ENCODE measurements at places on chromosomes 11 and 22.
A peak's percentile ranks its signal among the peaks of the same experiment; 100 is the strongest.

DNA sequence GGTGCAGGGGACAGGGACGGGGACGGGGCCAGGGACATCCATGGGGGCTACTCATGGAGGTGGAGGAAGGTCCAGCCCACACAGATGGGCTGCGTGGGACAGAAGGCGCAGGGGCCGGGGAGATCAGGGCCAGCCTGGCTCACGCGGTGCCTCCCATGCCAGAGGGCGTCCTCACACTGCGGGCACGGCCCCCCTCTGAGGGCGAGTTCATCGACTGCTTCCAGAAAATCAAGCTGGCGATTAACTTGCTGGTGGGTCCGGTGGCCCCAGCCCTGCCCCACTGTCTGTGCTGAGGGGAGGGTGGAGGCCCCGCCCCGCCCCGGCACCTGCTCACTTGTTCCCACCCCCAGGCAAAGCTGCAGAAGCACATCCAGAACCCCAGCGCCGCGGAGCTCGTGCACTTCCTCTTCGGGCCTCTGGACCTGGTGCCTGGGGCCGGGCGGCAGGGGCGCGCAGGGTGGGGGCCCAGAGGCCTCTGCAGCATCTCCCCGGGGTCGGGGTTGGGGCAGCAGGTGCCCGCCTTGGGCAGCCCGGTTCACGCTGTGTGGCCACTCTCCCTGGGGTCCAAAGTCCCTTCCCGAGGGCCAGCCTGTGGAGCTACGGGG, 15.8 kb downstream of the EPS8L2 start:
- no peak for DNase-seq

- no peak for DNase-seq
Observed at GRCh38 chr11:70915158-70915985, 337.0 kb downstream of the SHANK2 start.

DNA sequence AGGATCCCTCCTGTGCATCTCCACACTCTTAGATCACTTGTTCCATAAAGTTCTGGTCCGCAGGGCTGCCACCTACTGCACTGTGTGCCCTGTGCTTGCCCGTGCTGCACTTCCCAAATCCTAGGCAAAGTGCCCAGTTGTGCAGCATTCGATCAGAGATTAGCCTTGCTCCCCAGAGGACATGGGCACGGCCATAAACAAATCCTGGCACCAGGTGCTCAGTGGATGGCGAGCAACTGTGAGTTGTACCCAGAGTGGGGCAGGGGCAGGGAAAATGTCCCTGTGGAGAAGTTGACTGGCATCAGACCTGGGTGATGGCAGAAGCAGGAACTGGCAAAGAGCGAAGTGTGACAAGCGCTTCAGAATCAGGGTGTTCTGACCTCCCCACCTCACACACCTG, 4.7 kb downstream of the FADS2 start:
- no peak for DNase-seq

GRCh38 chr11:35179466-35180135, 40.6 kb downstream of the CD44 start:
- no peak for DNase-seq

GRCh38 chr11:64100782-64101353, 65.0 kb downstream of the MACROD1 start:
- no peak for DNase-seq

GRCh38 chr11:104054911-104055529, 18.6 kb downstream of the DDI1 start:
- no peak for DNase-seq

DNA sequence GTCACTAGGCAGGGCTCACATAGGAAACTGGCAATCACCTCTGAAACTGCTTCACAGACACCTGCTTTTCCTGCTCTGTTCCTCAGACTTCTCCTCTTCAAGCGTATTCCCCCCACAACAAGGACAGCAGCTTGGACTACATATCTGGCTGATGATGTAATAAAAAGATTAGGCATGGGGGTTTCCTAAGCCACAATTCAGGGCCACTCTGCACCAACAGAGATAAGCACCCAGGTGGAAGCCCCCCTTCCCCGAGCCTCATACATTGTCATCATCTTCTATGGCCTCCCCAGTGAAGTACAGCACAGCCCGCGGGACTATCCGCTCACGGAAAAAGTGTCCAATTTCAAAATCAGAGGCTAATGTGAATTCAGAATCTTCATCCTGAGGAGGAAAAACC, 25.0 kb upstream of the PHLDA2 start:
- no peak for DNase-seq

DNA sequence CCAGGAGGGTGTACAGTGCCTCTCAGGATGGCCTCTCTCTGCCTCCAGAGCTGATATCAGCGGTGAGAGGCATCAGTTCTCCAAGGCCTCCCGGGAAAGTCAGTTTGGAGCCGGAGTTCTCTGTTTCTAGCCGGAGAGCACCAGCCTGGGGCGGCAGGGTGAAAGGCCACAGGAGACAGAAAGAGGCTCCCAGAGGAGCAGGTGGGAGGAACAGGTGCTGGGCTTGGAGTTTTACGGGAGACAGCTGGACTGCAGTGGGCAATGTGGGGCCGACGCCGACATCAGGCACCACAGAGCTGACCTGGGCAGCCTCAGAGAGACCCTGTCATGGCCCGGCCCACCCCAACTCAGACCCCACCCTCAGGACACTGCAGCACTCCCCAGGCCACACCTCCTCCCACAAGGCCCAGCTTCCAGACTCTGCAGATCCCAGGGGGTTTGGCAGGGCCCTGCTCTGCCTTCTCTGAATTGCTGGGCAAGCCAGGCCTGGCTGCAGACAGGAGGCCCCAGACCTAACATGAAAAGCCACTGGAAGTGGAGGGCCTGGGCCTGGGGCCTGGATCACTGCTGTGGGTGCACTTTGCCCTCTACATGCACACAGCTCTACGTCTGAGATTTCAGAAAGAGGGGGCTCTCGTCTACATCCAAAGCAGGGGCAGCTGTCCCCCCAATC, 885.6 kb downstream of the BRD1 start:
- no peak for DNase-seq

DNA sequence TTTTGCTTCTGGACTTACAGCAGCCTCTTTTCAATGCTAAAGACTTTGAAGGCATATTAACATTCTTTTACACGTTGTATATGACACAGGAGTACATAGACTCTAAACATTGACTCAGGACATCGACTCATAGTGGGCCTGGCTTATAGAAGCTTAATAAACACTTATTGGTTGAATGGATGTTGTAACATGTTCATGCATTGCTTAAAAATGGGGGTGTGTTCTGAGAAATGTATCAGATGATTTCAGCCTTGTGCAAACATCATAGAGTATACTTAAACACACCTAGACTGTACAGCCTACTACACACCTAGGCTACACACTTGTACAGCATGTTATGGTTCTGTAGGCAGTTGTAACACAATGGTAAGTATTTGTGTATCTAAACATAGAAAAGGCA, 17.9 kb downstream of the TTC17 start:
- no peak for DNase-seq

GRCh38 chr11:79400717-79401330, 40.0 kb downstream of the TENM4 start:
- DNase-seq: peak; percentile 61

DNA sequence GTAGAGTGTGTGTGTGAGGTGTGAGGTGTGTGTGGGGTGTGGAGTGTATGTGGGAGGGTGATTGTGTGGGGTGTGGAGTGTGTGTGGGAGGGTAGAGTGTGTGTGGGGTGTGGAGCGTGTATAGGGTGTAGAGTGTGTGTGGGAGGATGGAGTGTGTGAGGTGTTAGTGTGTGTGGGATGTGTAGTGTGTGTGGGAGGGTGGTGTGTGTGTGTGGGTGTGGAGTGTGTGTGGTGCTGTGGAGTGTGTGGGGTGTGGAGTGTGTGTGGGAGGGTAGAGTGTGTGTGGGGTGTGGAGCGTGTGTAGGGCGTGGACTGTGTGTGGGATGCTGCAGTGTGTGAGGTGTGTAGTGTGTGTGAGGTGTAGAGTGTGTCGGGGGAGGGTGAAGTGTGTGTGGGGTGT, 356.1 kb downstream of the CADM1 start:
- DNase-seq: no peak

- no peak for DNase-seq
Observed at GRCh38 chr22:22400099-22400498, 108.4 kb downstream of the ZNF280B start.

DNA sequence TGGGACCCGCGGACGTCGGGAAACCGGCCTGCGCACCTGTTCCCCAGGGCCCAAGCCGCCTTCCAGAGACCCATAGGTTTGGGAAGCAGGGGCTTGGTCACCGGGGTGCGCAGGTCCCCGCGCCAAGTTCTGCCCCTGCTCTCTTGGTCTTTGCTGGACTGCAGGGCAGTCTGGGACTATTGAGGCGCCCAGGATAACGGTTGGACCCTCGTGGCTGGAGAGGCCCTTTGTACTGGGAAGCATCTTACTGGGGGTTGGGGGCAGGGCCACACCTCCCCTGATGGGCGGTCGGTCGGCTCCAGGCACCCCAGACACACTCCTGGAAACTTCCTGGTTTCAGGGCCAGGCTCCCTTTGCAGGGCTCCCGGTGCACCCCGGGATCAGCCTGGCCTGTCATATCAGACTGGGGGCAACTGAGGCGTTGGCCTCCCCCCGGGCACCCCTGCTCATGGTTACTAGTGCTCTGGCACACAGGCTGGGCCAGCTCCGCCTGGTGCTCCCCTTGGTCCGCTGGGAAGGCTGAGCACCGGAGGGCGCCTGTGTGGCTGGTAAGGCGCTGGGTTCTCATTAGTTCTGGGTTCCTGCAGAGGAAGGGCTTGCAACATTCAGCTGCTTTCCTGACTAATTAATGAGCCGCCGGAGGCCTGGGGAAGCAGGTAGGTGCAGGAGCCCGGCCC, 1250.5 kb downstream of the BRD1 start:
- DNase-seq: no peak

- no peak for DNase-seq
Observed at GRCh38 chr11:64318766-64319761, 1.1 kb downstream of the PRDX5 start.

DNA sequence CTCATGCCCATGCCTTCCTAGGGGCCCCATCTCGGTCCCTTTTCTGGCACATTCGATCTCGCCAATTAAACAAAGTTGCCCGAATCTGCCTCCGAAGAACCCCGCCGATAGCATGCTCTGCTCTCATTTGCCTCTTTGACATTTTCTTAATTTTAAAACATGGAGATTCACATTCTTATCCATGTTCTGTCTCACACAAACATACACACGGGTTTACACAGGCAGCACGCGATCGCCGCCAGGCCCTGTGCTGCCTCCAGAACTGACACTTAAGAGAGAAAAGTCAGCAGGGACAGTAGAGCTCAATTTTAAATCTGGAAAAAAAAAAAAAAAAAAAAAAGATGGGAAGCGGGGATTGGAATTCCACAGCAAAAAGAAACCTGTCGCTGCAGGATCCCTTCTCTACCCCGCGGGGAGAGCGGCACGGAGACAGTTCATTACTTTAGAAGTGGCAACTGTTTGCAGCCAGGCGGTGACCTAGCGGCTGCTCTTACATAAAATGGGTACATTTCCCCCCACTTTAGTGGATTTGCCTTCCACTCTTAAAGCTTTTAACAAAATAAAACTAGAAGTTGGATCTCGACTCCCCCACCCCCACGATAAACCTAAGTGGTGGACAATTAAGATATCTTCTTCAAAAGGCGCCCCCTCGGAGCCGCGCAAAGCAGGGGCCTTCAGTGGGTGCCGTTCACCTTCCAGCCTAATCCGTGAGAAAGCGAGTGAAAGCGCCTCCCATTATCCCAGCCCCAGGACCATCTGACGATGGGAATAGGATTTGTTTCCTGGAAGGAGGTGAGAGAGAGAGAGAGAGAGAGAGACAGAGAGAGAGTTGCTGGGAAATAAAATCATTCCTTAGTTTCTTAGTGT, 13.7 kb downstream of the PAX6 start:
- DNase-seq: no peak

- no peak for DNase-seq
Observed at GRCh38 chr11:61266602-61267001, 25.6 kb downstream of the PGA5 start.

DNA sequence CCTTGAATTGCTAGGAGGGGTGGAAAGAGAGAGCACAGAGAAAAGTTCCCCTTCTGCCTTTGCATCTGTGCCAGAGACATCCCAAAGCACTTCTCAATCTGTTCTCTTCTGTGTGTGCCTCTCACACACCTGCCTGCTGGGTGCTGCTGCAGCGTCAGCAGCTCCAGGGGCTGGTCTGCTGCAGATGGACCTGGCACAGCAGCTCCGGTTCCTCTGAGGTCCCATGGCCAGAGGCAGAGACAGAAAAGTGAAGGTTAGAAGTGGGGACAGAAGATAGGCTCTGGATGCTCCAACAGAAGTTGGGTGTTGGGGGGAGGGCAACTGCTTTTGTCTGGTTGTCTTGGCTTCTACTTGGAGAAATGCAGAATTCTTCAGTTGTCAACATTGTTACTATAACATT, 48.9 kb upstream of the KIRREL3 start:
- no peak for DNase-seq

DNA sequence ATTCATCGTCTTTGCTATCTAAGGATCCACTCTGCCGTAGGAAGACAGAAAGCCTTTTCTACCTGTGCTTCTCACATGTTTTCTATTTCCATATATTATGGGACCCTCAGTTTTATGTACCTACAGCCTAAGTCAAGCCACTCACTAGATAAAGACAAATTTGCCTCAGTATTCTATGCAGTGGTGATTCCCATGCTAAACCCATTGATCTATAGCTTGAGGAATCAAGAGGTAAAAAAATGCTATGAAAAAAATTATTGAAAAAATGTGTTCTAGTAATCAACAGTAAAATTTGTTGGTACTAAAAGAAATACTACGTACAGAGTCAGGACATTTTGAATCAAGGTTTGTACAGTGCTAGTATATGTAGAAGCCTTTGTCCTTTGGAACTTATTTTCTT, 18.1 kb upstream of the OR5AL1 start:
- no peak for DNase-seq

- DNase-seq: peak; percentile 22
Observed at GRCh38 chr11:86524620-86525352, 147.6 kb downstream of the ME3 start.

DNA sequence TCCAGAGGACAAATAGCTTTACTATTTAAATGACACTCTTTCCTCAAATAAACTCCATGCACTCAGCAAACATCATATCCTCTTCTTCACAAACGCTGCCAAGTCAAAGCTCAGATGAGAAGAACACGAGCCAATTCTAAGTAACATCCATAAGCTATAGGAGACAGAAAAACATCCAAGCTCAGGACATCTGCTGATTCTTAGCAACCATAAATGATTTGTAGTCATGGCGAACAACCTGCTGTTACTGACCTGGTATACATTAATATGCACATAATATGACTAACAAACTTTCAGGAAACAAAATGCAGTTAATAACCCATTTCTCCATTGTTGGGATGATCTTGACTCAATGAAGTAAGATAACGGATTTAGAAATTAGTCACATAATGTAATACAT, 6.7 kb downstream of the GALNT18 start:
- no peak for DNase-seq

DNA sequence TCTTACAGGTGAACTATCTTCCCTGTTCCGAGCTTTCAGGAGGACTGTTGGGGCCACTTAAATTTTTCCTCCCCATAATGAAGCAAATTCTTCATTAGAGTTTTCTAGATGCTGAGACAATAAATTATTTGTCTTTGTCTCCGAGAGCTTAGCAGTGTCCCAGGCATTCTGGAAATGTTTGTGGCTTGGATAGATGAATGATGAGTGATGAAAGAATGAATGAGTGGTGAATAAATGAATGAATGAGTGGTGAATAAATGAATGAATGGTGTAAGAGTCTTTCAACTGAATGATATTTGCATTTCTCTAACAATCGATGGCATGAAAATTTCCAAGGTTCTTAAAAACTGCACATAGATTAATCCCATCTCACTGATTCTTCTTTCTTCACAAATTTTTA, 52.8 kb downstream of the AHNAK start:
- DNase-seq: no peak

All from ACHN (cell line).